Left colon (tissue), 2 donors: ENCODE measurements at places on chromosomes 6 and 20. TPM values are rescaled to one million over a fixed set of nuclear protein-coding genes. Genes with fewer than 3 reads are reported as not detected.

Gene PROKR2
- total RNA-seq, result not detected

Gene ALDH5A1
- total RNA-seq, result 13.9 TPM

Gene HLA-DMB
- total RNA-seq, result 21.3 TPM

Gene SNRPB
- total RNA-seq, result 104 TPM

Gene TRIM15
- total RNA-seq, result 58.8 TPM

Gene TNF
- total RNA-seq, result 0.27 TPM

Gene POLR1H
- 26.2 TPM for total RNA-seq

Gene TREM2
- 0.27 TPM for total RNA-seq

Gene BFSP1
- 0.20 TPM for total RNA-seq

Gene MRS2
- 26.2 TPM for total RNA-seq

Gene LY6G6D
- total RNA-seq, result not detected

Gene HTR1B
- total RNA-seq, result not detected

Gene TMEM244
- not detected for total RNA-seq

Gene SDCBP2
- 262 TPM for total RNA-seq

Gene HUS1B
- total RNA-seq, result 0.95 TPM
